HS-5 (cell line): ENCODE measurements at places on chromosomes 7 and 10.

DNA sequence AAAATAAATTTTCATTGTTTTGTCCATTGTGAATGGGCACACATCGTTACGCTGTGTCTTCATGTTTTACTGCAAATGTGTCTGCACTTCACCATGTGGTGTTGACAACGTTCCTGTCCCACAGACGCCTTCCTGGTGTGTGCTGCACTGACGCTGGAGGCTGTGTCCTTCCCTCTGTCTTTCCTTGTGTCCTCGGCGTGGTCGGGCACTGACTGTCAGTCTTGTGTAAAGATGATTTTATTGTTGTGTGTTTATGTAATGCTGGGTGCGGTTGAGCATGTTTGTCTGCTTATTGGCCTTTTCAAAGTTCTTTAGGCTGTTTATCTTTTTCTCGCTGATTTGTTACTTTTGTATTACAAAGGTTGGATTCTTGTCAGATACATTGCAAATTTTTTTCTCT lies 18.1 kb downstream of the IDI2 start:
- DNase-seq: no peak

DNA sequence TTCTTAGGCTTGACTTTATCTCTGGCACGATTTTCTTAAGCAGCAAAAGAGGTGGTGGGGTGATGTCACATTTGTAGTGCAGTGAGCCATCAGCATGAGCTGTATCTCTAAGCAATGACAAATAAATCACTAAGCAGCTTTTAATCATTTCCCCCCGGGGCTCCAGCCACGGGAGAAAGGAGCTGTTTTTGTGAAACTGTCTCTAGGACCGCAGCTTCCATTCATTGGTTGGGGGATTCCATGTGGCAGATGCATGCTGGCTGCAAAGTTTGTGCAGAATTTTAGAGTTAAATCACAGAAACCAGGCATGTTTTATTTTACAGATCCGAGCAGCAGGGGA lies 464 bp downstream of the KIAA1217 start:
- DNase-seq: no peak

DNA sequence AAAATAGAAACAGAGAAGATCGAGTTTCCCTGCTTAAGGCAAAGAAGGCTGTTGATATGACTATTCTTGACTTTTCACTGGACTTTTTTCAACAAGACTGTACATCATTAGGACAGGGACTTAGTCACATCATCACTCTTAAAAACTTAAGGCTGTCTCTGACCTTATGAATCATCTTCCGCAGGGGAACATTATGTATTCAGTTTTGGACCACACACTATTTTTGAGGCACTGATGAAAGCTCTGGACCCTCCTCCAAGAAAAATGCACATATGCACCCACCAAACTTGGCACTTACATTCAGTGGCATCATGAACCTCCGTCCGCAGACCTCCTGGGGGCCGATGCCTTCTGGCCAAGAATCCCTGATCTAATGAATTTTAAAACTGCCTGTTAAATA lies 96.4 kb downstream of the CALD1 start:
- no peak for DNase-seq

GRCh38 chr10:68010426-68010940 lies 64.6 kb downstream of the HERC4 start:
- no peak for DNase-seq

DNA sequence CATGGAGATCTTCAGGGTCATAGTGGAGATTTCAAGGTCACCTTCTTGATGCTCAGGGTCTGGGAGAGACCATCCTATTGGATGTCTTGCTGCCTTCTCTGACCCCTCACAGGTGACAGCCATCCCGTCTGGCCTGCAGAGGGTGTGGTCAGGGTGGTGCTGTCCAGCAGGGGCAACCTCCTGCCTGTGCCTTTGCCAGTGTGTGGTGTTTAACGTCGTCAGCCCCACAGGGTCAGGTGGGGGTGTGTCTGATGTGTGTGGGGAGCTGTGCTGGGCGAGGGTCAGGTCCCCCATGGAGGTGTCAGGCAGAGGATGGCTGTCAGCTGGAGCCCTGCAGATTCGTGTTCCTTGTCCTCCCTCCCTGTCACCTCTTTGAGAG lies 16.5 kb downstream of the ADCY1 start:
- no peak for DNase-seq

GRCh38 chr7:54252256-54253035 lies 289.7 kb upstream of the VSTM2A start:
- no peak for DNase-seq

- DNase-seq: no peak
Measured at GRCh38 chr7:20402747-20403230, 72.1 kb downstream of the ITGB8 start.

DNA sequence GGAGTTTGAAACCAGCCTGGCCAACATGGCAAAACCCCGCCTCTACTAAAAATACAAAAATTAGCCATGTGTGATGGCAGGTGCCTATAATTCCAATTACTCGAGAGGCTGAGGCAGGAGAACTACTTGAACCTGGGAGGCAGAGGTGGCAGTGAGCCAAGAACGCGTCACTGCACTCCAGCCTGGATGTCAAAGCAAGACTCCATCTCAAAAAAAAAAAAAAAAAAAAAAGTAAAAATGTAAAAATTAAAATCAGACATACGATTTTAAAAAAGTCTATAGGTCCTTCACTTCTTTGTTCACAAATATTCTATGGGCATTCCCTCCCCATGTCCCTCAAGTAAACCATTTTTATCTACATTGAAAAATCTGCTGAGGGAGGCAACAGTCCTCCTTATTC lies 34.9 kb upstream of the TLL2 start:
- no peak for DNase-seq

DNA sequence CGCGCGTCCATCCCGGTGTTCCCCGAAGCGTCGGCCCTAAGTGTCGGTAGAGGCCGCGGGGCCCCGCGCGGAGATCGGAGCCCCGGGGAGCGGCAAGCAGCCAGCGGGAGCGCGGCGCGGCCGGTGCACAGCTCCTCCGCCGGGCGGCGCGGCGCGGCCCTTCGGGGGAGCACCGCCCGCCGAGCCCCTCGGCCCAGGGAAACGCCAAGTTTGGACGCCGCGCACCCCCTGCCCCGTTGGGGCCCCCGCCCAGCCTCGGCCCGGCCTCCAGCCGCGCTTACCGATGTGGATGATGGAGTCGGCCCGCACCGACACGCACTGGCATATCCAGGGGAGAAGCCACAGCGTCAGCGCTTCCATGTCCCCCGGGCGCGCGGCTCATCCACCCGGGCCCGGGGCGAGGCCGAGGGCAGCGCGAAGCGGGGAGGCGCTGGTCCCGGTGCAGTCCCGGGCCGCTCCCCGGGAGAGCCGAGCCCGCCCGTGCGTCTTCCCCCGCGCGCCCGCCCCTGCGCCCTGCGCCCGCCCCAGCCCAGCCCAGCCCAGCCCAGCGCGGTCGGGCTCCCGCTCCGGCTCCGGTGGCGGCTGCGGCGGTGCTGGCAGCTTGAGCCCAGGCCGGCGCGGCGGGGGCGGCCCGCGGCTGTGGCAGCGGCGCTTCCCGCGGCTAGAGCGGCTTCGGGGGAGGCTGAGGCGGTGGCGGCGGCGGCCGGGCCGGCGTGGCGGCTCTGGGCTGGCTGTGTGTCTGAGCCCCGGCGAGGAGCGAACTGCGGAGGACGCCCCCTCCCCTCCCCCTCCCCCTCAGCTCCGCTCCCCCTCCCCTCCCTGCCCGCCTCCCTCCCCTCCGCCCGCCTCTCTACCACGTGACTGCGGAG lies at the start of gene GRID1:
Gene GRID1, minus strand, starts transcription at position 763 of the 869 bp plus-strand sequence.
- no peak for DNase-seq

DNA sequence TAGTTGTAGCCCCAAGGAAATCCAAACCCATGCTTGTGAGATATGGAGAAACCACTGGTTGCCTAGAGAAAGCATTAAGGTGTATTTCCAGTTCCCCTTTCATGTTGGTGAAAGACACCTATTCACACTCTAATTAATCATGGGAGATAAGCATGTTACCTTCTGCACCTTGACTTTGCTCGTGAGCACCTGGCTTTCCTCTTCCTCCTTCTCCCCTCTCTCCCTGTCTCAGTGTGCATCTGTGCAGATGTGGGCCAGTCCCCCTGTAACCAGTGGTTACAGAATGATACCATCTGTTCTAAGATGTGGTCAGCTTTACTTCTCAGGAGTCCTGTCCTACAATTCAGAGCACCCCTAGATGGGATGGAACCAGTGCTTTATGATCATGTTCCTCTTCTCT lies 160.6 kb downstream of the LCOR start:
- no peak for DNase-seq

DNA sequence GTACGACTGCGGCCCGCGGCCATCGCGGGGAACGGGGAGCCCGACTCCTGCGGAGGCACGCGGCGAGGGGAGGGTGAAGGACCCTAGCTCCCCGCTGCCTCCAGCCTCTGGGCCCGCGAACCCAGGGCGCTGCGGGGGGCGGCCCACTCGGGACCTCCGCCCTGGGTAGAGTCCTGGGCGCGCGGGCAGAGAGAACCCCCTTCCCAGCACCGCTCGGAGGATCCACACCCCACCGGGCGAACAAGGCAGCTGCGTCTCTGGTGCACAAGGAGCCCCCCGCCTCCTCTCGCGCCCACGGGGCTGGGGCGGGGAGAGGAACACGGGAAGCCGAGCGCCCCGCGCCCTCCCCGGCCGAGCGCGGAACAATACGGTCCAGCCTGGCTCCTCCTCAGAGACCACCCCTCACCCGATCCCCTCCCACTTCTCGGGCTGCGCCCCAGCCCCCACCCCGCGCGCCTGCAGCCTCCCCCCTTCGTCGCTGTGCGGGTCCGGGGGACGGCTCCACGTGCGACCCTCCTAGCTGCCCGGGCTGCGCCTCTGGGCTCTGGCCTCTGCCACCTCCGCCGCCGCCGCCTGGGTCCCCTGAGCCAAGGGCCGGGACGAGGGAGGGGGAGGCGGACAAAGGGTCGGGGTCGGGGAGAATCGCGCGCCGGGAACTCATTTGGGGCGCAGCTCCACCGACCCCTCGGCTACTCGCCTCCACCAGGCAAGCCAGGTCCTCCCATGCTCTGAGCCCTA lies at the start of gene WDR86:
Gene WDR86, minus strand, starts transcription at position 372 of the 738 bp plus-strand sequence. CDS start 449 bp downstream, outside the sequence.
- DNase-seq: no peak

DNA sequence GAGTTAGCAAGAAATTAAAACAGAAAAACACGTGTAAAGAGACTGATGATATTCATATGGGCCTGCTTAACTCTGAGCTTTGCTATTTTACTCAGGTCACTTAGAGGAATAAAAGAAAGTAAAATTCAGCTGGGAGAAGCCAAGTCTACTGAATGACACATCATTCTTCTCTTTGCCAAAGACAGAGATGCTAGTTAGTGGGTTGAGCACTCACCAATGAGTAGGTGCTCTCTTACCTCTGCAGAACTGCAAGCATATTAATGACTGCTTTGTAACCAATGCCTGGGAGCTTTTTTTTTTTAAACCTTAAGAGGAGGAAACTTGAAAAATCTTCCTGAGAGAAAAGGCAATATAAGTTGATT lies 44.8 kb upstream of the BAMBI start:
- no peak for DNase-seq

DNA sequence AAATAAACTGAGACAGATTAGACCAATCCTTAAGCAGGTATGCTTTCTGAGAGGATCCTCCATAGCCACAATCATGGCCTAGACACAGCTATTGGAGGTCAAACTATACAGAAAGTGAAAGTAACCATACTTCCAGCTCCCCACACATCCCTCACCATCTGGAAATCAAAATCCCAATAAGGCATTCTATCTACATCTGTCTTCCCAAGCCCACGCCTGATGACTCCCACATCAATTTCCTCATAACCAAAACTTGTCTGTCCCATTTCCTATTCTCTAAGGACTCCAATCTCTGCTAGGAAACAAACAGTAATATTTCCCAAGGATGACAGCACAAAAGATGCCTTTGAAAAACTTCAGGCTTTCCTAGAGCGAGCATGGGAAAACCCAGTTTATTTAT lies 247.3 kb upstream of the HPS1 start:
- no peak for DNase-seq

- DNase-seq: no peak
Measured at GRCh38 chr7:154968336-154969001, 34.5 kb downstream of the PAXIP1 start.

DNA sequence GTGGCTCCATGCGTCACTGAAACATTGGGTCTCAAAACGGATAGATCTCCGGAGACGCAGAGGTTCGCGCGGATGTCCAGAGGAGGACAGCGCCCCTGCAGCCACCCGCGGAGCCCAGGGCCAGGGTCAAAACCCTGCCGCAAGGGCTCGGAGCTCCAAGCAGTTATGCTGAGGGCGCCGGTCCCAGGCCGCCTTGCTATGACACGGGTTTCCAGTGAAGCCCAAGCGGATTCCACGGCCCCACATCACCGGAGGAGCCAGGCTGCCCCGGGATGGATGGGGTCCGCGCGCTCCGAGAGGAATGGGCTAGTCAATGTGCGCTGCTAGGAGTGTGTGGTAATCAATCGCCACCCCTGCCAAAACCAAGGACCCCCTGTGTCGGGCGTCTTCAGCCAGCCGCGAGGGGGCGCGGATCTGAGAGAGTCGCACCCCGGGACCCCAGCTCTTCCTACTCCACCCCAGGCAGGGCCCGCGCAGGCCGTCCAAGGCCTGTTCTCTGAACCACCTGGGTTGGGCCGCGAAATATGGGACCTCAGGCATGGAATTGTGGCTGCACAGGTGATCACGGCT lies 5.6 kb upstream of the EMX2 start:
- no peak for DNase-seq

DNA sequence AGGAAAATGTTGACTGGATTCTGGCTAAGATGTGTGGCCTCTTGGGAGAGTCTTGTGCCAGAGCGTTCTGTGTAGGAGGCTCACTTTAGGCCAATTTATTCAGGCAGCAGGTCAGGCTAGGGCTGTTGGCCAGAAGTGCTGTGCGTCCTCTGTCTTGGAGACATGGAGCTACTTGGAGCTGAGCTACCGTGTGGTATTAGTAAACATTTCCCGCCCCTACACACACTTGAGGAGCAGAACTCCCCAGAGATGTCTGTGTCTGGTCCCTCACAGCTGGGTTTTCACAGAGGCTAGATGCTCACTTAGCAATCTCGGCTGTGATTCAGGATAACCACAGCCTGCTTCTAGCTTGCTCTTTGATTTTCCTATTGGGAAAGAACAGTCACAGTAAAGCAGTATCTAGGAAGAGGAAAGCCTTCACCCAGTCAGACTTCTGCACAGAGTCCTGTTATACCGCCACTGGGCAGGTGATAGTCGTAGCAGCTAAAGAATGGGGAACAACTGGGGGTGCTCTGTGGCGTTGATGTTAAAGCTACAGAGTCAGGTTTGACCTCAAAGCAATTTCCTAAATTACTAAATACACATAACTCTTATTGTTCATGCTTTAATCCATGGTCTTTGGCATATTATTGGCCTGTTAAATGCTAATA lies 86.7 kb downstream of the MDFIC start:
- no peak for DNase-seq

DNA sequence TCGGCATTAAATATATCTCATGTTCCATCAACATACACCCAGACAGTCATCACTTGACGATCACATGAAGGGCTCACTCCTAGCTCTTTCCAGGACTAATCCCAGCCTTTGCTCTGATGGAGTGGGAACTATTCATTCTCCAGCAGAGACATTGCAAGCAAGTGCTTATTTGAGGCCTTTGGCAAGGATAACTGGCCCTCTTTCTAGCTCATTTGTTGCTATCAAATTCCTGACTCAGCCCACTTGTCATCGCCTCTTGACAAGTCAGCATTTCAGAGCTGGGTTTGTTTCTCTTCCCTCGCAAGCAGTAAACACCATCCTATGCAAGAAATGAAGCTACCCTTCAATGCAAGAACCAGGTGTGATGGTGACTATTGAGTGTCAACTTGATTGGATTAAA lies 1165.7 kb upstream of the AUTS2 start:
- DNase-seq: no peak

- DNase-seq: no peak
Measured at GRCh38 chr7:42012313-42012712, 224.7 kb downstream of the GLI3 start.
